Mammary epithelial cell (primary cell): ENCODE measurements at places on chromosomes 3 and 15.
A peak's percentile ranks its signal among the peaks of the same experiment; 100 is the strongest.

DNA sequence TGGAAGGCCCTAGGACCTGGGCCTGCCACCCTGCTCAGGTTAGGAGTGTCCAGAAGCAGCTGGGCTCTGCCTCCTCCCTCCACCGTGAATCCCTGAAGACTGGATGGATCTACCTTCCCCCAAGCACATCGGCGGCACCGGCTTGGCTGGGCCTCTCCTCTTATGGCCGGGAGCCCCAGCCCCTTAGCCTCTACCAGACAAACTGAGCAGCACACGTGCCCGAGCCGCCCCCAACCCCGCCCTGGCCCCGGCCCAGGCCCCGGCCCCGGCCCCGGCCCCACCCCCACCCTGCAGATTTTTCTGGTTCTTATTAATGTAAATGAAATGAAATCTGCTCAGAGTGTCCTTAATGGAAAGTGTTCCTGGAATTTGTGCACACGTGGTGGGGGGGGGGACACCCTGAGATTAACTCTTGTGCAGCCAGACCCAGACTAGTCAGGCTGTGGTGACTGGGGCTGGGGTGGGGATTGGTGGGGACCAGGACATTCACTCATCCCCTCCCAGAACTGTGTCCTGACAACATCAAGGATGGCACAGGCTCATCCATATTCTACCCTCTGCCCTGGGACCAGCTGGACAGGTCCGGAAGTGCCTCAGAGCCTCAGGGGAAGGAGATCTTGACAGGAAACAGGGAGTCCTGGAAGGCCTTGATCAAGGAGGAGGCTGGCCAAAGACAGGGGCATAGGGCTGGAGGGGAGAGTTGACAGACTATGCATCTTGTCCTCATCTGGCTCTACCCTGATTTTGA is 30.9 kb upstream of the SEMA3F start:
- no peak for DNase-seq

GRCh38 chr3:158539414-158540014 is 31.5 kb upstream of the MLF1 start:
- DNase-seq = peak; percentile 12

GRCh38 chr15:80778964-80779657 is at the start of gene CEMIP:
Gene CEMIP (plus strand): TSS chr15:80779370. CDS start chr15:80873880, 94,510 bp downstream.
- peak; percentile 68 for DNase-seq

GRCh38 chr3:156689608-156690007 is 15.2 kb downstream of the TIPARP start:
- DNase-seq = no peak

GRCh38 chr15:98147415-98147814 is 186.9 kb downstream of the ARRDC4 start:
- no peak for DNase-seq

DNA sequence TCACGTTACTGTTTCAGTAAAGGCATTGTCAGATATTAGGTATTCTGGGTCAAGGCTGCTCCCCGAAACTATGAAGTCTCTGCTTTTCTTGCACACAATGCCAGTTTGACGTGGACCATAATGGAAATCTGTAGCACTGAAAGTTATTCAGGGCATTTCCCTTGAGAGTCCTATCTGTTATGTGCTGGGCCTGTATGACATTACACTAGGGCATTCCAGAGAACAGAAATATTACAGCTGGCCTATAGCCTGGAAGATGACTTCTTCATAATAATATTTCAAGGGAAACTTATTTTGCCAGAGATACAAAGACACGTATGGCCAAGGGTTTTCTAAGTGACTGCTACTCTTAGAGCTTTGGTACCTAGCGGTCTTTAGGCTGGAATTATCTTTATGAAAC is 613.6 kb upstream of the CBLB start:
- no peak for DNase-seq

GRCh38 chr3:119181765-119182164 is 8.4 kb downstream of the UPK1B start:
- DNase-seq = peak; percentile 75

GRCh38 chr3:12351145-12351544 is 62.3 kb downstream of the PPARG start:
- no peak for DNase-seq

DNA sequence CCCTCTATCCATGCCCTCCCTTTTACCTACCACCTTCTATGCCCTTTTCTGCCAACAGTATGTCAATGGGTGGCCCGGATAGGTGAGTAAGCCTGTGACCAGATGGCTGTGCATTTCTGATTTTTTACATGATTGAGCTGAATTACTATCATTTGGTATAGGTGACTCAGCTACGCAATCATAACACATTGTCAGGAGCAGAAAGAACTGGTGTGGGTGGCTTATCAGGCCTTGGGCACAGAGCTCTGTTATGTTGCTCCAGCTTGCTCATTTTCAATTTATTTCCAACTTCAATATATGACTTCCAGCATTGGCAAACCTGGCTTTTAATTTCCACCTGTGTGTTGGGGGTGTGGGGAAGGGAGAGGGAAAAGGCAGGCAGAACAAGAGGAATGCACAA is 86.6 kb upstream of the AGBL1 start:
- DNase-seq = peak; percentile 33

DNA sequence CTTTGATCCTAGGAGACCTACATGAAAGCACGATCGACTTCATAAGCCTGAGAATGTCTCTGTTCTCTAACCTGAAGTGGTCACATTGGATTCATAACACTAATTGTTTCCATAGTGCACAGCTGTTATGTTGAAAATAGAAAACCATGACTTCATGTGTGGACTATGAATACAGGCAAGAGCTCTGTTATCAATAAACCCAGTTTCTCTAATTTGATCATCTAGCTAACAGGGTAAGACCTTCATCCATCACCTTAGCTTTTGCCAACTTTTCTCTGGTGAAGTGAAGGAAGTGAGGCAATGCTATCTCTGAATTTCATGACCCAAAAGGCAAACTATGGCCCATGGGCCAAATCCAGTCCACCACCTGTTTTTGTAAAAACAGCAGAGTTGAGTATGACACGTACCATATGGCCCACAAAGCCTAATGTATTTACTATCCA is 27.2 kb downstream of the ABI3BP start:
- DNase-seq = no peak

DNA sequence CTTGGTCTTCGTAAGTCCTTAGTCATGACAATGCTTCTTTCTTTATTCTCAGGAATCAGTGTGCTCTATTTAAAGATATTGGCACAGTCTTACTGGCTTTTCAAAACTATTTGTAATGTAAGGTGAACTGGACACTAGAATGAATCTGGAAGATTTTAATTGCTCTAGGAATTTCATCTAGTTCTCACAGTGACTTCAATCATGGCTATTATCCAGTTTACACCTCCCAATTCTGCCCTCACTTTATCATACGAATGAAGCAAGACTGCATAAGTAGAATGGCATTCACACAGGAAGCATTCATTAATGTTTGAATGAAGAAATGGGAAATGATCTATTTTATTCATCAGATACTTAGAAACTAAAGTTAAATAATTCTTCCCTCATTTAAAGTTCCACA is 26.7 kb upstream of the DRD3 start:
- no peak for DNase-seq

GRCh38 chr3:29697989-29698388 is 417.1 kb downstream of the RBMS3 start:
- peak; percentile 5 for DNase-seq

- DNase-seq = peak; percentile 100
Measured at GRCh38 chr3:52046186-52046901, 10.0 kb downstream of the DUSP7 start.

DNA sequence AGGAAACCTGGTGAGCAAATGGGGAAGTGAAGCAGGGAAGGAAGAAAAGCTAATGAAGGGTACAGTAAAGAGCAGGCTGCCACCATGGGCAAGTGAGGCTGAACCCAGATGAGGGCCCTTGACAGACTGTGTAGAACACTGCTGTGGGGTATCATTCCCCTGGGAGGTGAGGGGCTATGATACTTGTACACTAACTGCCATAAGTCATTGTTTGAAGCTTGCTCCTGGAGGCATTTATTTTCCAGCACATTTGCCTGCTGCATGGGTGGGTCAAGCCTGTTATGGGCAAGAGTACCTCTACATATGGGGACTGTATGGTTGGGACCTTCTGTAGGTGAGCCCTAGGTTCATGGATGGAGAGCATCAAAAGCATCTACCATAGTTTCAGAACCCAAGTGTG is 57.4 kb downstream of the POMGNT2 start:
- no peak for DNase-seq

DNA sequence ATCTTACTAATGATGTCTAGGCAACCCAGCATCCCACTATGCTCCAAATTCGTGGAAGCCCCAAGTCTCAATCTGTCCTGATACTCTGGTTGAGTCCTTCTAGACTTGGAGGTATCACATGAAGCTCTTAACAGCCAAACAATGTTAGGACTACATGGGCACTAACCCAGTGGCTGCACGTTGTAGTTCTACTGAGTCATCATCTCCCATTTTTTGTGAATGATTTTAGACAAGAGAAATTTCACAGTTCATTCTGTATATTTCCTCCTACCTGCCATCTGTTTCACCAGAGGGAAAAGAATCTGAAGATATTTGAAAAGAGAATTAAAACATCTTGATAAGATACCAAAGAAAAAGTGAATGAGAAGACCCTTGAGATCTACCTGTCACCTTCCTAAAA is 9.8 kb upstream of the WWTR1 start:
- DNase-seq = no peak

- peak; percentile 98 for DNase-seq
Measured at GRCh38 chr3:132135628-132136333, 101.0 kb upstream of the CPNE4 start.

GRCh38 chr15:65089206-65089824 is 12.8 kb downstream of the KBTBD13 start:
- DNase-seq = no peak

- DNase-seq = no peak
Measured at GRCh38 chr3:39812537-39812936, 3.1 kb downstream of the MYRIP start.

DNA sequence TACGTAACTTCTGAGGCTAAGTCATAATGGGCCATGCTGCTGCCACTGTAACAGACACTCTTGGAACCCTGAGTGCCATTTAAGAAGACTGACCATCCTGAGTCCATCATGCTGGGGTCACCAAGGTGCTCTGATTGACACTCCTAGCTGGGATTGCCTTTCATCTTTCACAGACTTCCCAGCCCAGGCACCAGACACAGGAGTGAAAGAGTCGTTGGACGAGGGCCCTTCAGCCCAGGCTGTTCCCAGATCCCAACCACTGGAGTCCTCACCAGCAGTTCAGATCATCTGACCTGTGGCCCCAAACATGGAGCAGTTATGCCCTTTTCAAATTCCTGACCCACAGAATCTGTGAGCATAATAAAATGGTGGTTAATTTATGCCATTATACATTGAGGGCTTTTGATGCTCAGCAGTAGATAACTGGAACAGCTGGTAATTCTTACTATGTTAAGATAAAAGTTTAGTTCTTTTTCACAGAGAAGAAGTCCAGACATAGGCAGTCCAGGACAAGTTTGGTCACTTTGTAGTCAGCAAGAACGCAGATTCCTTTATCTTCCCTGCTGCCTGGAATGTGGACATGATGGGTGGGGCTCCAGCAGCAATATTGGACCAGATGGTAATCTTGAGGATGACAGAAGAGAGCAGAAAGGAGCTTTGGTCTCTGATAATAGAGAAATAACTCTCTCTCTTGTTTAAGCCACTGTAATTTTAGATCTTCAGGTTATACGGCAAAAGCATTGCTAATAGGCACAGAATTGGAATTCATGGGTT is 7.3 kb upstream of the EHD4 start:
- no peak for DNase-seq

- no peak for DNase-seq
Measured at GRCh38 chr15:45780352-45780751, 145.5 kb downstream of the SQOR start.

GRCh38 chr3:144039661-144040060 is 68.0 kb downstream of the DIPK2A start:
- DNase-seq = peak; percentile 44

- DNase-seq = no peak
Measured at GRCh38 chr15:88950600-88951160, 37.5 kb upstream of the MFGE8 start.

- DNase-seq = no peak
Measured at GRCh38 chr3:170531054-170531453, 54.8 kb downstream of the SLC7A14 start.

GRCh38 chr15:58332676-58333400 is 99.0 kb upstream of the LIPC start:
- DNase-seq = peak; percentile 3

GRCh38 chr3:94117729-94118128 is 54.9 kb downstream of the NSUN3 start:
- no peak for DNase-seq

DNA sequence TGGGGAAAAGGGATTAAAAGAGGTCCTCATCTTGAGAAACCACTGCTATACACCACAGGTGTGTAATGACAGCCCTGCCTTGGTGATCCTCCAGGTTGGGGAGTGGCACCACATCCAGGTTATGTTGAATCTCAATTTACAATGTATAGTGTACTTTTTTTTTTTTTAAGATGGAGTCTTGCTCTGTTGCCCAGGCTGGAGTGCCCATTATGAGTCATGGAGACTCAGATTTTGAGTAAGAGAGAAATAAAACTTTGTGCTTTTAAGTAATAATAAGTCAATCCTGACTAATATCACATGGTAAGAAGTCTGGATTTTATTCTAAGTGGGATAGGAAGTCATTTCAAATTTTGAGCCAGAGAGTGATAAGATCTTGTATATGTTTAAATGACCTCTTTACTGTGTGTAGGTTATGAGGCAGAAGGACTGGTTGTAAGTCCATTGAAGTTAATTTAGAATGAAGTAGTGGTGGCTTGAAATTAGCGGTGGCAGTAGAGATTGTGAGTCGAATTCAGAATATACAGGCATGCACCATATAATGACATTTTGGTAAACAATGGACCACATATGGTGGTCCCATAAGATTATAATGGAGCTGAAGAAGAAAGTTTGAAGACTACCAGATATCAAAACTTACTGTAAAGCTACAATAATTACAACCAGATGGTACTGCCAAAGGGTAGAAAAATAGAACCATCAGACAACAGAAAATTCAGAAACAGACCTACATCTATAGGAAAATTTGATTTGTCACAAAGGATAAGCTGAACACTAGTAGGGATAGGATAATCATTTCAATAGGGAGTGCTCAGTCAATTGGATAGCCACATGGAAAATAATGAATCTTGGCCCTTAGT is 20.7 kb downstream of the POPDC2 start:
- peak; percentile 23 for DNase-seq

DNA sequence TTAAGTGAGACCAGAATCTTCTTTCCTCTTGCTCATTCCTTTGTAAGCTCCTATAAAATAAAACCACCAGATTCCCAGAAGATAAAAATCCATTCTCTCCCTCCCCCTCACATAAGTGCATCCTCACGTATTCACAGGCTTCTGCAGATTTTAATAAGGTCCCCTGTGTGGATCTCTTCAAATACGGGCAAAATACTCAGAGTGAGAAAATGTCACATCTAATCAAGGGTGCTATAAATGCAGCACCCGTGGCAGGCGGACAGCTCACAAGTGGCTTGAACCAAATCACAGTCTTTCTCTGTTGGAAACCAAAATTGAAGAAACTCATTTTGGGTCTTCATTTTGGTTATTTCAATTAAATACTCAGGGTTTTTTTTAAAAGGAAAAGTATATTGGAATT is 212.9 kb upstream of the CMC1 start:
- no peak for DNase-seq

GRCh38 chr3:121819236-121819635 is 15.6 kb downstream of the IQCB1 start:
- DNase-seq = no peak
